ENCODE measurements at places on chromosomes 13 and 19.

DNA sequence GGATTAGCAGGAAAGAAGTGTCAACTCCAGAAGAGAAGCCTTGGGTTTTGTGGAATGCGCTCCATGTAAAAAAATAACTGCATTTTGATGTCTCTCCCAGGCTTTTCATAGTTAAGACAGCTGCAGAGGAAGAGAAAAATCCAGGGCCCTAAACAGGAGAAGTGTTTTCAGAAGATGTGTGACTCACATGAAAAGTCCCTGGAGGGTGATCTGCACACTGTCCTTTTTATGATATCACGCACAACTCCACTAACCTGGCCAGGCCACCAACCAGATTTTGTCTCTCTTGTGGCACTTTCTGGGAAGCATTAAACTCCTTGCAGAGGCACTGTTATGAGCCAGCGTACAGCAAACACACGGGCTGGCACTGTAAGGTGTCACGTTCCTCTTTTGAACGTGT lies 267.3 kb downstream of the FGF9 start:
- peak; percentile 9 for DNase-seq

GRCh38 chr19:13843104-13843921 lies 33.6 kb upstream of the NANOS3 start:
- peak; percentile 84 for DNase-seq

- DNase-seq, result no peak
Measured at GRCh38 chr19:45351401-45351952, 10.9 kb downstream of the KLC3 start.

- DNase-seq, result no peak
Measured at GRCh38 chr13:84739021-84739420, 856.7 kb upstream of the SLITRK1 start.

- no peak for DNase-seq
Measured at GRCh38 chr13:24162604-24163003, 2.1 kb downstream of the SPATA13 start.

GRCh38 chr13:20373861-20374260 lies 141.7 kb upstream of the GJB6 start:
- DNase-seq, result no peak

GRCh38 chr19:38661996-38662395 lies 14.5 kb downstream of the ACTN4 start:
- no peak for DNase-seq

Measured in fibroblast of skin of scalp (primary cell).